NB4 (cell line): ENCODE measurements at places on chromosomes 2 and 18.

DNA sequence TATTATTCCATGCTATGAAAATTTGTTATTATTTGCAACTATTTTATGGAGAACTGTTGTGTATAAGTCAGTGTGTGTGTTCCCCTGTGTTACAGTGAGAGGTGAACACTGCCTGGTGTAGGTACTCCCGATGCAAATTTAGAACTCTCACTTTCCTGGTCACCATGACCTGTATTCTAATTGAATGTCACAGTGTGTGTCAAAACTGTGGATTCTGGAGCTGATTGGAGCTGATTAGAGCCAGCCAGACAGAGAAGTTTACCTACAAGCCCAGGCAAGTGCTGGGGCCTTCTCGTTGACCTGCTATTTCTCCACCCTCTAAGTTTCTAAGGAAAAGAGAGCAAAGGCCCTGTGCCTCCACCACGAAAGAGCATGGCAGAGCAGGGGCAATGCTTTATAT is 216.0 kb downstream of the NYAP2 start:
- no peak for DNase-seq

- no peak for DNase-seq
Measured at GRCh38 chr2:23073671-23074070, 311.3 kb upstream of the KLHL29 start.

DNA sequence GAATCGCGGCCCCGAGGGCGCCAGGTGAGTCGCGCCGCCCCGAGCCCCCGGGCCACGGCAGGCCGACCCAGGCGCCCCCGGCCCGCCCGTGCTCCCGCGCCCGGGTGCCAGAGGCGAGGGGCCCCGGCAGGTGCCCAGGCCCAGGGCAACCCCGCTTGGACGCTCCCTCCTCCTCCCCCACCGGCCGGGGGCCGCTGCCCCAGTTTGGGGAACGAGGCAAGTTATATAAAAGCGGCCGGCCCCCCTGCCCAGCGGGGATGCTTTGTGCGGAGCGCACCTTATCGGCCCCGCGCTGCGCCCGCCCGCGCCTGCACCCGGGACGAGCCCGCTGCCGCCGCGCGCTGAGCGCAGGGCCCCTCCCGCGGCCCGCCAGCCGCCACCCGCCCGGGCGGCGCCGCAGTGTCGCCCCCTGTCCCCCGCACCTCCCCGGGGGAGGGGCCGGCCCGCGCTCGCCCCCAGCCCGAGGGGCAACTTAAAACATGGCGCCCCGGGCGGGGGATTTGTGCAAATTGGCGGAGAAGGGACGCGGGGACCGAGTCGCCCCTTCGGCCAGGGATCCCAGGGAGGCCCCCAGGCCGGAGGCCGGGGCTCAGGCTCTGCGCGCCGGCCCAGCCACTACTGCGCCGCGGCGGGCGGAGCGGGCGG is 639 bp downstream of the EPB41L3 start:
- no peak for DNase-seq

DNA sequence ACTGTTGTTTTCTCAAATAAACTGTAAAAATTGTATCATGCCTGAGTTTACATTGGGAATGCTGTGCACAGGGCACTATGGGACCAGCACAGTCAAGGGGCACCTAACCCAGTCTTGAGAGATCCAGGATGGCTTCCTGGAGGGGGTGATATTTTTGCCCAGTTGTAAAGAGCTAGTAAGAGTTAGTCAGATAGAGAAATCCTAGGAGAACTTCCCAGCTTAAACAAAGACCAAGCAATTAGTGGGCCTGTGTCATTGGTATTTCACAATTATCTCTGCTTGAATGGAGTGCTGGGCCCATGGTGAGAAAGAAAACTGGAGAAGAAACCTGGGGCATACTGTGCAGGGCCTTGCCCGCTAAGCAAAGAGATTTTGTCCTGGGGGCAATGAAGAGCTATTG is 12.2 kb downstream of the XDH start:
- no peak for DNase-seq

GRCh38 chr18:73235491-73235890 is 367.7 kb upstream of the NETO1 start:
- DNase-seq = no peak
